ENCODE measurements at places on chromosomes 13 and 19. TPM values are rescaled to one million over a fixed set of nuclear protein-coding genes. Genes with fewer than 3 reads are reported as not detected.
A peak's percentile ranks its signal among the peaks of the same experiment; 100 is the strongest.

DNA sequence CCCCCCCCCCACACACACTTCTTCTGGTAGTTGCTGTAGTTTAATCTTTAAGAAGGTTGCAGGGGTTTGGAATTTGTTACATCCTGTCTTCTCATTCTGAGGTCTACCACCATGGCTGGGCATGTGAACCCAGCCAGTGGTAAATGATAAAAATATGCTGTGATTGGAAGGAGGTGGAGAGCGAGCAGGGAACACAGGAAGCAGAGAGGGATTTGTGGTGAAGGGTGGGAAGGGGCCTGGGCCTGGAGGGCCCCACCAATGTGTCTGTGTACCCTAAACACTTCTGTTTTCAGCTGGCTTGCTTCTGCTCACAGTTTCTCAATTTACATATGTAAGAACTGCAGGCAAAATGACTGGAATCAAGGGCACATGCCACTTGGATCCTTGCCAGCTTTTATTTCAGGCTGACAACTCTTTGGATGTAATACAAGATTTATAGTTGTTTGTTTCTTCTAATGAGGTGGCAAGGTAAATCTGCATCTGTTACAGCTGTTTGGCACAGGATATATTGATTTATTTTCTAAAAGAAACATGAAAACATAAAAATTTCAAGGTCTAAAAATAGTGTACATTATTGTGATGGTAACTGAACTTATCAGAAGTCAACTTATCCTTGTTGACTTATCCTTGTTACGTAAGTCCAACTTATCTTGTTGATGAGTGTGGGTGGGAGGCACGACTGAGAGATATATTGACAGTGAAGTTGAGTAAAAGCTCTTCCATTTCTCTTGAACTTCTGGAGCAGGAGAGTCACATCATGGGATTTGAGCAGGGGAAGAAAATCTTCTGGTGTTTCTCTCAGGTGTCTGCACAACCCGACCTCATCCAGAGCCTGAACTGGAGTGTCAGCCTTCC, 313.2 kb downstream of the SHISA2 start:
- no peaks in the 10 kb centered on the region for H3K4me1 ChIP-seq
- no peak overlapping the region for H3K4me3 ChIP-seq
- H3K27me3 ChIP-seq, result no peaks in the 10 kb centered on the region
- DNase-seq, result no peak
- no peaks in the 10 kb centered on the region for H3K36me3 ChIP-seq
- peak overlapping the region; percentile 76 for H3K27ac ChIP-seq

DNA sequence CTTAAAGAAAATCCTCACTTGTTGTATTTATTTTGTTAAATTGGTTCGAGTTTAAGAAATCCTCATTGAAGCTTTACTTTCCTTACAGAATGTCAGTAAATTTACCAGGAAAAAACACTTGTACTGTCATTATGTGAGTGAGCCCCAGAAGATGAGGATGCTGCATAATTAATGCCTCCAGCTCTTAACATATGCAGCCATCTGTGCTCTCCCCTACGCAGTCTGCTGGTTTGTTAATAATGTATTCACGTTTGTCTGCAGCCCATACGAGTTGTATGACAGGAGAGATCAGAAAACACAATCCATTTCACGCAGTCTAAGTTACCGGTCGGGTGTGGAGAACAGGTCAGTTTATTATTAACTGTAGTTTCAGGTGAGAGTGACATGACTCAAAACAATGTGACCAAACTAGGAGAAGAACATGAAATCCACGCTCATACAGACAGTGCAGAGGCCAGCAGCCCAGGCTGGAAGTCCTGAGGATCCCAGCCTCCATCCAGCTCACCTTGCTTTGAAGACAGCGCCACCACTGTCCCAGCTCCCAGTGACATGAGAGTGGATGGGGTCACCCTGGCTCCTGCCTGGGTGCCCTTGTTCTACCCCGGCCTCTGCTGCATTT, 19.8 kb upstream of the ATP11A start:
- no peak overlapping the region for H3K27ac ChIP-seq
- H3K4me3 ChIP-seq, result no peak overlapping the region

- peaks cover 8% of the 10 kb centered on the region for H3K27me3 ChIP-seq
- no peaks in the 10 kb centered on the region for H3K36me3 ChIP-seq
- H3K27ac ChIP-seq, result no peak overlapping the region
These were observed 26.3 kb upstream of the DCLK1 start for GRCh38 chr13:36157480-36157879.

GRCh38 chr19:49205114-49205513, 47.5 kb downstream of the TRPM4 start:
- peaks cover 3% of the 10 kb centered on the region for H3K36me3 ChIP-seq
- no peak overlapping the region for H3K4me3 ChIP-seq
- DNase-seq, result no peak
- H3K27me3 ChIP-seq, result no peaks in the 10 kb centered on the region
- peaks cover 9% of the 10 kb centered on the region for H3K4me1 ChIP-seq
- no peak overlapping the region for H3K27ac ChIP-seq

DNA sequence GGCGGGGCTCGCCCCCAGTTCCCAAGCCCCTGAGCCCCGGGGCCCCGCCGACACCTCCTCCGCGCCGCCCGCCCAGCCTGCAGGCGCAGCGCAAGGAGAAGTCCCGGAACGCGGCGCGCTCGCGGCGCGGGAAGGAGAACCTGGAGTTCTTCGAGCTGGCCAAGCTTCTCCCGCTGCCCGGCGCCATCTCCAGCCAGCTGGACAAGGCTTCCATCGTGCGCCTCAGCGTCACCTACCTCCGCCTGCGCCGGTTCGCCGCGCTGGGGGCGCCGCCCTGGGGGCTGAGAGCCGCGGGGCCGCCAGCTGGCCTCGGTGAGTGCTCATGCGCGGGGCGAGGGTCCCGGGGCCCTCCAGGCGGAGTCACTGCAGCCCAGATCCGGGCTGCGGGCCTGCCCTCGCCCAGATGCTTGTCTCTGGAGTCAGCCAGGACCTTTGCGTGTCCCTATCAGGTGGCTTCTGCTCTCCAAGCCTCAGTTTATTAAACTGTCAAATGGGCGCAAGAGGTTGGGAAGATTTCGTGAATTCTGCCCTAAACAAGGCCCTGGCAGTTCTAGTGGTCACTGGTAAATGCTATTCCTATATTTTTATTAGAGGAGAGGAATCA, 2.0 kb downstream of the NPAS1 start:
- peak overlapping the region; percentile 34 for H3K4me3 ChIP-seq
- H3K36me3 ChIP-seq, result no peaks in the 10 kb centered on the region
- H3K27ac ChIP-seq, result no peak overlapping the region

DNA sequence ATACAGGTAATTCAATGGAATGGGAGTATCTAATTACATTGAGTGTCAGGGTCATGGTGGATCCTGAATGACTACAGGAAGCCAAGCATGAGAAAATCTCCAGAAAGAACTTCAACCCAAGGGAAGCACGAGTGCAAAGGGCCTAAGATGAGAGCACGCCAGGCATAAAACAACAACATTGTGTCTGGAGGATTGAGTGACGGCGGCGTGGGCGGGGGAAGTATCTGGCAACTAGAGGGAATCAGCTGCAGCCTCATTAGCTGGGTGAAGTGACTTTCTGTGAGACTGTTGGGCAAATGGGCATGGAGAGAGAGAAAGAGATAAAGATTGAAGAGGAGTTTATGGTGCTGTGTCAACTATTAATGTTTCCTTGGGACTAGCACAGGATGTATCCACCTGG, 194.3 kb downstream of the GPC6 start:
- DNase-seq, result no peak
- H3K36me3 ChIP-seq, result no peaks in the 10 kb centered on the region
- H3K27me3 ChIP-seq, result no peaks in the 10 kb centered on the region
- H3K4me3 ChIP-seq, result no peak overlapping the region

Gene OR7A5
- not detected for total RNA-seq
